Osteoblast (primary cell): ENCODE measurements at places on chromosomes 1 and 21.

DNA sequence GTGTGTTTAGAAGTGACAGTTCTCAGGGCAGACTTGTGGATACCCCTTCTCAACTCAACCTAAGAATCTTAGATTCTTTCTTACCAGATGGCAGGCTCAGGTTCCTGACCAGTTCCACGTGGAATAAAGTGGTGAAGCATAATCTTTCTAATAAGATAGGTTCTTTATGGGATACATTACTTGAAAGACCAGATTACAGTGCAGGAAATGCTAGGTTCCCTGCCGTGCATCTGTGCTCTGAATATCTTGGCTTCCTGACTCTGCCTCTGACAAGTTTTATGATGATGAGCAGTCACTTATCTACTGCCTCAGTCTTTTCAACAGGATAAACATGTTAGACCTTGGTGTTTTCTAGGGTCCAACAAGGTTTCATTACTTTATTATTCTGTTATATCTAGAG is 207.9 kb upstream of the CACYBP start:
- no peak for DNase-seq

DNA sequence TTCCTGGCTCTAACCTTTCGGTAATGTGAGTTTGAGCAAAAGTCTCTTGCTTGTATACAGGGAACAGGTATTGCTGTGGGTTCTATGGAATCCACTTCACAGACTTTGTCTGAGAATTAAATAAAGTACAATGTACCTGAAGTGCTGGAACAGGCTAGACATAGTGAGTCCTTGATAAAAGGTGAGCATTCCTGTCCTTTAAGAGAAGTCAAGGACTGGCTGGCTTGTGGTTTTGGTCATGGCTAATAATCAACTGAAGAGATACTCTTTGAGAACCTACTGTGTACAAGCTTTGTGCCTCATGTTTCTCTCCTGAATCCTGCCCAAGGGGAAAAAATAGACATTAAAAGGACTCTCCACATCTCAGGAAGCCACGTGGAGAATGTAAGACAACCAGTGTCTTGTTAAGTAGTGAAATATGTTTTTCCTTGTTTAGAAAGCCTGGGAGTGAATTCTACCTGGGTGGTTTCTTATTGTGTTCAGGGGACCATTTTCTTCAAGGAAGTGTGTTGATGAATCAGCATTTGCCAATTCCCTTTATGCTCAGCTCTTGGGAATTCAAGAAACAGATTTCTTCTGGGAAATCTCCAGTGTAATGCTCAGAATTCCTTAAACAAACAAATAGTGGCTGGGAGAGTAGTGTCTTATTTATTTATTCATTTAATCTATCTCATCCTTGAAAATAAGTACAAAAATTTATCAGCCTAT is 55.2 kb upstream of the PLD5 start:
- no peak for DNase-seq

- no peak for DNase-seq
These were observed 55.0 kb downstream of the ALG14 start for GRCh38 chr1:95017775-95018174.

DNA sequence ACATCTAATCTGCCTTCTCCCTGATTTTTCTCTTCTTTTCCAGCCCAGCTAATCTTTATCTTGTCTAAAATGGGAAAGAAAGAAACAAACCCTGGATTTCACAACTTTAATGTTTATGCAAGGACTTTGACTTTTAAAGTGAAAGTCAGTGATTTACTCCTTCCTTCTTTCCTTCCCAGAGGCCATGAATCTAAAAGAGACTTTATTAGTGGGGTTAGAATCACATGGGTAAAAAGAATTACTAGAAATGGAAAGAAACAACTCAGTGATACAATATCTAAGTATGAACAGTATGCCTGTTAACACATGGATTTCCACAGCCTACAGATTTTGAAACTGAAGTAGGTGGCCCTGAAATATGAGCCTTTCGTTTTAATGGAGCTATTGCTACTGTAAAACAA is 59.8 kb upstream of the KCNK2 start:
- peak; percentile 80 for DNase-seq
